ENCODE measurements at places on chromosomes 1 and 21. TPM values are rescaled to one million over a fixed set of nuclear protein-coding genes. Genes with fewer than 3 reads are reported as not detected.

Gene TTC24
- not detected for total RNA-seq

DNA sequence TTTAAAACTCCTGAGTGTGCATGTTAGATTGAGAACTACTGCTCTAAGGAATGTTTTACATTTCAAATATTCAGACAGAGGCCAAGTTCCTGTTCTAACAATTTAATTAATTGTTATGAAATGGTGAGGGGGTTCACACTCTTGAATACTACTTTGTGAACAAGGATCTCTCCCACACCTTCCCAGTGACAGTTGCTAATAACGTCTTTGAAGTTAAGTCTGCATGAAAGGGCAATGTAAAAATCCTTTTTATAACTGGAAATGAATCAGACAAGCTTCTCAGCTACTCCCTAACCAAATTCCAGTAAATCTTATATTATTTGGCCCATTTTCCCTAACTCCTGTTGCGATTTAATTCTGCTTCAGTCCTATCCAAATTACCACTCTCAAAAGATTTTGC is 828.5 kb upstream of the ADAMTS5 start:
- no peak for DNase-seq

Gene MCOLN3
- 14.2 TPM for total RNA-seq

DNA sequence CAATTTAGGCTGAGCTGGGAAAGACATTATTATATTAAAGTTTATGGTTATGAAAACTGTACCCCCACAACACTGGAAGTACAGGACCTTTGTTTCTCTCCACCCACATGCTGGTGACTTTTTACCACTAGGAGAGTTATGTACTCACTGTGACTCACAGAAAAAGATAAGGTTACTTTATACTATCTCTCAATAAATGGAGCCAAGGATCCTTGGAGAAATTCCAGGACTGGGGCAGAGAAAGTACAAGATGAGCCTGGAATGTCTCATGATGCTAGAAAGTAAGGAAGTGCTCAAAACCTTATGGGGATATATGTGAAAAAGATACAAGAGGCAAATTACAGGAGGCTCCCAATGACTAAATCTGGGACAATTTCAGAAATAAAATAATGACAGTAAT is 63.9 kb upstream of the C1orf105 start:
- no peak for DNase-seq

- DNase-seq, result no peak
Measured at GRCh38 chr1:40030528-40031135, 9.9 kb upstream of the CAP1 start.

Gene KCNE1
- not detected for total RNA-seq

Gene SH3BGR
- 1.7 TPM for total RNA-seq

DNA sequence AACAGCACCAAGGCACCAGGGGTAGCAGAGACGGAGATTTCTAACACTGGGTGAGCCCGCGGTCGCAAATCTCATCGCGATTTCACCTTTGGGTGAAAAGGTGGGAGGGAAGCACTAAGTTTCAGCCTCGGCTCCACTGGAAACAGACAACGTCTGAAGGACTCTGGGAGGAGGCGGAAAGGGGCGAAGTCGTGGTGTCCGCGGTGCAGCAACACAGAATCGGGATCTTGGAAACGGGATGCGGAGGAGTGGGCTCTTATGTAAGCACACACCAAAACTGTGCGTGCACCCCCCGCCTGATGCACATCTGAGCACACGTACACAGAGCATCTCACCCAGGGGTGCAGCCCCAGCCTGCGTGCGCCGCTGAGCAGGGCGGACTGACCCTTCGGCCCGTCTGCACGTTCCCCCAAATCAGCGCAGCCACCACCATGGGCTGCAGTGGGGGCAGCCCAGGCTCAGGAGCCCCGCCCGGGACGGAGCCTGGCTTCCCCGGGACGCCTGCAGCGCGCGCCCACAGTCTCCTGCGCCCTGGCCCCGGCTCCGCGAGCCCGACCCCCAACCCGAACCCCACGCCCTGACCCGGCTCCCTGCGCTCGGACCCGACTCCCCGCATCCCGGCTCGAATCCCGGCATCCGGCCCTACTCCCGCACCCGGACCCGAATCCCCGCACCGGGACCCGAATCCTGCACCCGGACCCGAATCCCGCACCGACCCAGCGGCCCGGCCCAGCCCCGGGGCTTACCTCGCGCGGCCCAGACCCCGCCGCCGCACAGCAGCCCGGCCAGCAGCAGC is 670 bp downstream of the CLSTN1 start:
- DNase-seq, result no peak

DNA sequence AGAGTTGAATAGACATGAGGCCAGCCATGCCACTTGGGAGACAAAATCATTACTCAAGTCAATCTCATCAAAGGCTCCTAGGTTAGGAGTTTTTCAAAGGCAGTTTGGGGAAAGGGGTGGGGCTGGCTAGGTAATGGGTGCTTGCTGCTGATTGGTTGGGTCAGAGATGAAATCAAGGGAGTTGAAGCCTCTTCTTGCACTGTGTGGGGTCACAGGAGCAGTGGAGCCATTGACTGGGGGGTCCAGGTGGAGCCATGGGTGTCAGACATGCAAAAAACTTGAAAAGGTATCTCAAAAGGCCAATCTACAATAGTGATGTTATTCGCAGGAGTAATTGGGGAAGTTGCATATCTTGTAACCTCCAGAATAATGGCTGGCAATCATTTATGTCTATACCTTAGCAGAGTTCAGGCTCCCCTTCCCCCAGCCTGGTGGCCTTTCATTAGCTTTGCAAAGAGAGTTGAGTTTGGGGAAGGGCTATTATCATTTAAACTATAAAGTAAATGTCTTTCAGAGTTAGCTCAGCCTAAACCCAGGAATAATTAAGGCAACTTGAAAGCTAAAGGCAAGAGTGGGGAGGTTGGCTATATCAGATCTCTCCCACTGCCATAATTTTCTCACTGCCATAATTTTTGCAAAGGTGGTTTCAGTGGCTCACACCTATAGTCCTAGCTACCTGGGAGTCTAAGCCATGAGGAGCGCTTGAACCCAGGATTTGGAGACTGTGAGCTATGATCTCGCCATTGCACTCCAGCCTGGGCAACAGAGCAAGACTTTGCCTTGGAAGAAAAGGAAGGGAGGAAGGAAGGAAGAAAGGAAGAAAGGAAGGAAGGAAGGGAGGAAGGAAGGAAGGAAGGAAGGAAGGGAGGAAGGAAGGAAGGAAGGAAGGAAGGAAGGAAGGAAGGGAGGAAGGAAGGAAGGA is 7.8 kb upstream of the PINK1 start:
- DNase-seq, result no peak

Gene GPR89B
- 12.0 TPM for total RNA-seq

Gene ZBTB8A
- total RNA-seq, result 6.5 TPM

DNA sequence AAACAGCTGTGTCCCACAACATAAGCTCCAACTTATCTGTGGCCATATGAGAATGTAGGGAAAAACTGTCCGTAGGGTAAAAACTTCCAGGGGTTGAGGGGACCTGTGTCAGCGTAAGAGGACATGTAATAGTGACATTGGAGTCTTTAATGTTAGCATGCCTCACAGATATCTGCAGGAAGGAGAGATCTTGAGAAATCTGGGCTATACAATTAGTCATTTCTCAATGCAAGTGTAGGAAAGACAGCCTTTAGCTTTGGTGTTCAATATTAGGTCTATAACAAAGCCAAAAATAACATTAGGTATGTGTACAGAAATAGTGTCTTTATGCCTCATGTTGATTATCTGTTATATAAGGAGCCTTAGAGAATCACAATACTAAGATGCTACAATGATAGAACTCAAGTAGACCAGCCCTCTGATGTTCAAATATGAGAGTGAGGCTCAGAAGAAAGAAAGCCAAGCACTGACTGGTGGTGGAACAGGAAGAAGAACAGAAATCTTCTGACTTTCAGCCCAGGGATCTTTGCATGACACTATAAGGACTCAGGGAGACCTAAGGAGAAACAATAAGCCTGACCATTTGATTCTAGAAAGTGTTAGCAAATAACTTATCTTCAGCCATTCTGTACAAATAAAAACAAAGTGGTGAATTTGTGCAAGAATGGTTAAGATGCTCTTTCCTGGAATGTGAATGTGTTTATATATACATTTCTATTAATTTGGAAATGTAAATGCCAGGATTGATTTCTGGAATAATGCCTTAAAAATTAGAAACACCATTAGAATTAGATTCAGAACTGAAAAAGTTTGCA is 152.6 kb downstream of the ZC3H11B start:
- no peak for DNase-seq

DNA sequence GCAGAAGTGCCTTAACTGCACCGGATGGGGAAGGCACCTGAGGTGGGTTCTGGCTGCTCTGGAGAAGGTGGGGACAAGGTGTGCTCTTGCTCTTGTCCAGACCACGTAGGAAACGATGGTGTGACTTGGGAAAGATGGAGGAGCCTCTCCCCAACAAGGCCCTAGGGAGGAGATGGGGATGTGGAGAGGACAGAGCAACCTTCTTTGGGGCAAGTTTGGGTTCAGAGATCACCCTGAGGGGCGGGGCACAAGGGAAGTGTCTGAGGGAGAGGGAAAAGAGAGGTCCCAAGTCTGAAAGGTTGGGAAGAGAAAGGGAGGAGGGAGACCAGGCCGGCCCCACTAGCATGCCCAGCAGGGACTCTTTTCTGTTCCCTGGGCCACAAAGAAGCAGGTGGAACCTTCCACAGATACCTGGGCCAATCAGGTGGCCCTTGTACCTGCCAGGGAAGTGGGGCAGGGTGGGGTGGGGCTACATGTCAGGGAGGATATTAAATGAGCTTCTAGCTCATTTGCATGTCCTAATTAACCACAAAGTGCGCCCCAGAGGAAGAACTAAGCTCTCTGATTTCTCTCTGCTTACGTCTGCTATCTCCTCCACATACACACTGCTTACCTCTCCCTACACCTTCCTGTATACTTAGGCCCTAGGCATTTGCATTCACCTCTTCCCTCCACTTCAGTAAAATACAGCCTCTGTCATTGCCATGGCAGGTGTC is 15.9 kb downstream of the INKA2 start:
- DNase-seq, result no peak

- no peak for DNase-seq
Measured at GRCh38 chr1:234176000-234176399, 197.3 kb upstream of the COA6 start.

- DNase-seq, result no peak
Measured at GRCh38 chr1:5920201-5920600, 72.0 kb downstream of the NPHP4 start.

DNA sequence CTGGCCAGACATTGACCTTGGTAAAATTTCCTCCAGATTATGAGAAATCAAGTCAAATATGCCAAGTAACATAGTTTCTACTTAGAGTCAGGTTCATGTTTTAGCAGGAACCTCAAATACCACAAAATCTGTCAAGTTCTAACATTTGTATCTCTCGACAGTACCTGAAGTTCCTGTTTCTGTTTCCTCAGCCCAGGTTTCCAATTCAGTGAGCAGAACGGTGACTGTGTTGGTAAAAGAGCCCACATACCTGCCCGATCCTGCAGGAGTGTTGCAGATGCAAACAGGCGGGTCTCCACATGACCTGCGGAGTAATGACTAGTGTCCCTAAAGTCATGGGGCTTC is 57.9 kb upstream of the LGALS8 start:
- no peak for DNase-seq

DNA sequence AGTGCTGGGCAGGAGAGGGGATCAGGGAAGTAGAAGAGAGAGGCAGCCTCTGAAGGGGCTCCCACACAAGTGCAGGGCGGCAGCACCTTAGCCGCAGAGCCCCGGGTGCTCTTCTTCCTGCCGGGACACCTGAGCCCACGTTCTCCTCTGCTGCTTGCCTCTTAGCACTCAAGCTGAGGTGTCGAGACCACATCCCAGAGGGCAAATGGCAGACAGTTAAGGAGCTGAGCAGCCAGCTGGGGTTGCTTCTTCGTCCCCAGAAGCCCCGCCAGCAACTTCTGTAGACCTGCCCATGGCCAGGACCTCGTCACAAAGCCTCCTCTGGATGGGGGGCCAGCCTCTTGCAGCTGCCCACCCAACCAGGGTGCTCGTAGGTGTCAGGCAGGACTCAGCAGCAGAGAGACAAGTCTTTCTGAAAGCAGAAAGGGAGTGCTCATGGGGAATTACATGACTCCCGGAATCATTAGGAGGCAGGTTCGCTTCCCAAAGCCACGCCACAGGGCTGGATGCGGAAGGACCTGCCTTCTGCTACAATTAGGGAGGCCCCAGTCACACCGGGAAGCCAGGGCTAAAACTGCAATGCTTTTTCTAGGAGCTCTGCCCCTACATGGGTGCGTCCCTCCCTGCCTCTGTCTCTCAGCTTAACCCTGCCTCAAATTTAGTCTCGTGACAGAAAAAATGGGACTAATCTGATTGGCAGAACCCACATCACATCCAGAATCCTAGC is 141.4 kb upstream of the RAB4A start:
- no peak for DNase-seq

- DNase-seq, result no peak
Measured at GRCh38 chr1:24329797-24330543, 10.8 kb downstream of the GRHL3 start.

- no peak for DNase-seq
Measured at GRCh38 chr1:165857046-165857801, 29.8 kb downstream of the UCK2 start.

DNA sequence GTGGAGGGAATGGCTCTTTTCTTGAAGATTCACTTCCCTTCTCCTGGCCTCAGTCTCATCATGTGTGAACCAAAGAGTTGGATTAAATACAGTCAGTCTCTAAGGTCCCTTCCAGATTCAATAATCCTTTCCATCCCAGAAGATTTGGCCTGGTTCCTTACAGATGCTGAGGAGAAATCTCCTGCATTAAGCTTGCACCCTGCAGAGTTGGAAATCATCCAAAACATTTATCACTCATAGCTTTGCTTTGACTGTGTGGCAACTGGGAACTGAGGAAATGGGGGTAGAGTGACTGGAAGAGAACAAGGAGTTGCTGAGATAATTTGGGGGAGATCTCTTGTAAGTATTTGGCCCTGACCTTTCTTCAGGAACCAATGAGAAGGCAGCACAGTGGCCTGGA is 220.5 kb upstream of the SGIP1 start:
- DNase-seq, result no peak

DNA sequence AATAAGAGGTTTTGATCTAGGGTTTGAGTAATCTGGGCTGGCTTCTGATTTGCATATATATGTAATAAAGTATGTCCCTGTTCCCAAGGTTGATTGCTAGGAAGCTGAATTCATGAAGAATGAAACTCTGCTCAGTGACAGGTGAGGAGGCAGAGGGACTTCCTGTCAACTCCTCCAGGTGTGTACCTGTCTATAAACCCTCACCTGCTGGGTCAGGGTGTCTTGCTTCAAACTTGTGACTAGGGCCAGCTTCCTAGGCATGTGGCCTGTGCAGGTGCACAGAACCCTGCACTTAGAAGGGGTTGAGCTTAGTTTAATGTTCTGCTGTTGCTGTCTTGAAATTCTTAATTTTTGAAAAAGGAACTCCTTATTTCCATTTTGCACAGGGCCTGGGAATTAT is 21.1 kb downstream of the OLFML3 start:
- no peak for DNase-seq

Gene WNT3A
- not detected for total RNA-seq

- no peak for DNase-seq
Measured at GRCh38 chr1:12809933-12810332, 18.7 kb downstream of the PRAMEF1 start.
